Gastrocnemius medialis (tissue), 4 donors: ENCODE measurements at places on chromosomes 3 and 15. TPM values are rescaled to one million over a fixed set of nuclear protein-coding genes. Genes with fewer than 3 reads are reported as not detected.

DNA sequence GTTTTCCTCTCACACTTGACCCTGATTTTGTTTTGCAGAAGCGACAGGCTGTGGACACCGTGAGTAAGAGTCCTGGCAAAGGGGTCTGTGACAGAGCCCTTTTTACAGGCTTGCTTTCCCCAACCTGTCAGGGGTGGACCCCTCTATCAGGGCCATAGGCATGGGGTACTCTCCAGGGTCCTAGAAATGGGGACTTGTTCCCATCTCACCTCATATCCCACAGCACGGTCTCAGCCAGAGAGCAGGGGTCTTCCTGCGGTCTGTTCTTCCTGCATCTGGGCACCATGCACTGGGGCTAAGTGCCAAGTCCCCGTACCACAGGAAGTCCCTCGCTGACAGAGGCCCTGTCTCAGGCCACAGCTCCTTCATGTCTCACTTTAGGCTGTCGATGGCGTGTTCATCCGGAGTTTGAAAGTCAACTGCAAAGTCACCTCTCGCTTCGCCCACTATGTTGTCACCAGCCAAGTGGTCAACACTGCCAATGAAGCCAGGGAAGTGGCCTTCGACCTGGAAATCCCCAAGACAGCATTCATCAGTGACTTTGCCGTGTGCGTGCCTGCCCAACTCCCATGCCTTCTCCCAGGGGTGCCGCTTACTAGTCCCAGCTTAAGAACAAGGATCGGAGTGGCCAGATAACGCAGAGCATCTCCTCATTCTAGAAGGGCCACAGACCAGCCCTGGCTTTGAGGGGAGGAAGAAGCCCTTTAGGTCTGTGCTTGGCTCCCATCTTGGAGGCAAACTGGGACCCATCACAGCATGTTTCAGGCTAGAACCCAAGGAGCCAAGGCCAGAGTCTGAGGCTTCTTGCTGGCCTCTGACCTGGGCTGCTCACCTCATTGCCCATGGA is 783 bp downstream of the ITIH1 start:
- H3K27ac ChIP-seq = no peak overlapping the region
- DNase-seq = no peak
- no peaks in the 10 kb centered on the region for H3K4me1 ChIP-seq

DNA sequence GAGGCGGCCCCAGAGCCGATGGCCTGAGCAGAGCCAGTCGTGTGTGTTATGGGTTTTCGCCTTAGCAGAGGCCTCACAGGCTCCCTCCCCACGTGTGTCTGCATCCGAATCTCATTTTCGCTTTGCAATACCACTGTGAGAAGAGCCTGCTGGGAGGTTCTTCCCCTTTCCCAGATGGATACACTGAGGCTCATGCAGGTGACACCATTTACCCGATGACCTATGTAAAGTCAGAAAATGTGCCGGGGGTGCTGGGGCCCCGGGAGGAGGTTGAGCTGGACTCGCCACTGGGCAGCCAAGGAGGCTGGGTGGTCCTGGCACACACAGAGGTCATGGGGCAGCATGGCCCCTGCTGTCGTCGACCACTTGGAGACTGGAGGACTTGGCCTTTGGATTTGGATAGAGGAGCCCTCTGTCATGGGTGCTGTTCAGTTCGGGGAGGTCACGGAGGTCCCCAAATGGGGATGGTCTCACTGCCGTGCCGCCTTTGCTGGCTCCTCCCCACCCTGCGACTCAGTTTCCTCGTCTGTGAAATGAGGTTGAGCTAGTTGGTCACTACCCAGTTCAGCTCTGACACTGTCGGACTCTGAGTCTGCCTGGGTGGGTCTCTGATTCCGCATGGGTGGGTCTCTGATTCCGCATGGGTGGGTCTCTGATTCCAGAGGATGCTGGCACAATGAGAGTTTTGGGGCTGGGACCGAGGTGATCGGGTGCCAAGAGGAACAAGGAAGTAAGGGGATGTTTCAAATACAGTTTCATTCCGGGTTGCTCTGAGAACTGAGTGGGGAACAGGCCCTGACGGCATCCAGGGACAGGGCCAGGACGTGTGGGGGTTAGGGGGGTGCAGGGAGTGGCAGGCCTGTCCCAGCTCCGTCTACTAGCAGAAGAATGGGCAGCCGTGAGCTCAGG is 23.2 kb upstream of the MUC4 start:
- H3K27ac ChIP-seq = no peak overlapping the region
- no peaks in the 10 kb centered on the region for H3K4me1 ChIP-seq
- no peaks in the 10 kb centered on the region for H3K27me3 ChIP-seq

GRCh38 chr3:4515916-4516579 is 22.9 kb downstream of the ITPR1 start:
- no peak overlapping the region for H3K4me3 ChIP-seq
- no peak overlapping the region for H3K27ac ChIP-seq
- H3K4me1 ChIP-seq = no peaks in the 10 kb centered on the region
- H3K36me3 ChIP-seq = no peaks in the 10 kb centered on the region
- H3K27me3 ChIP-seq = no peaks in the 10 kb centered on the region

Gene GPR171
- total RNA-seq = not detected

Gene ILDR1
- not detected for total RNA-seq

Gene IL17RE
- total RNA-seq = not detected
